Keratinocyte (primary cell): ENCODE measurements at places on chromosomes 2 and 18. TPM values are rescaled to one million over a fixed set of nuclear protein-coding genes. Genes with fewer than 3 reads are reported as not detected.

The C2orf66 gene
- polyA plus RNA-seq: 0.32 to 2.9 TPM (median 2.2 TPM) in 3 replicates

DNA sequence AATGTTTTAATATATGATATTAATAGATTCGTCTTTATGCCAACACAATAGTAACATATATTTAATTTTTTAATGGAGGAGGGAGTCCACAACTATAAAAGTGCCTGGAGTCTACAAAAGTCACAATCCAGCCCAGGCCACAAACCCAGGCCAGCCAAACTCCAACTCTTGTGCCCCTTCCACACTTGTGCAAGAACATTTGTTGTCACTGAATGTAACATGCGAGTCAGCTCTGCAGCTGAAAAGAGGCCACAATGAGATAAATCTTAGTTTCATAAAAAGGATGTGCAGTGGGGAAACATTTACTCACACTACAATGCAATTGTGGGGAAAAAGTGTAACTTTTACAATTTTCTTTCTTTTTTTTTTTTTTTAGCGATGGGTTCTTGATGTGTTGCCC is 110.8 kb downstream of the MCFD2 start:
- no peak overlapping the region for H3K27ac ChIP-seq
- H3K4me3 ChIP-seq: no peak overlapping the region
- no peaks in the 10 kb centered on the region for H3K27me3 ChIP-seq
- no peaks in the 10 kb centered on the region for H3K36me3 ChIP-seq
- DNase-seq: no peak

The CNGA3 gene
- 0.01 TPM in 2 of 3 replicates, not detected in the other for polyA plus RNA-seq

DNA sequence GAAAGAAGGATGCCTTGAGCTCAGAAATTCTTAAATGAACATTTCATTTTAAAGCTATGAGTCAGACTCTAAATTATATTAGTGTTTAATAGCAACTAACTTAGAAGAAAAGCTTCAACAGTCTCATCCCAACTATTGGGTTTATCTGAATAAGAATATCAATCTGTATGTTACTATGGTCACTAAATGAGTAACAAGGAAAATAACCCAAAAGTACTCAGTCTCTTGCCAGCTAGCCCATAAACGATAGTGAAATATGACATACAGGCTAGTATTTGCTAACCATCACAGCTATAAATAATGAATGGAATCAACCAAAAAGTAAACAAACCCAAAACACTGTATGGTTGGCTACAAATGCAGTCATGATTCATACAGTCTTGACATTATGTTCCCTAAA is 174.9 kb downstream of the RAB3GAP1 start:
- DNase-seq: no peak
- H3K4me1 ChIP-seq: no peaks in the 10 kb centered on the region
- no peaks in the 10 kb centered on the region for H3K36me3 ChIP-seq
- H3K4me3 ChIP-seq: no peak overlapping the region

DNA sequence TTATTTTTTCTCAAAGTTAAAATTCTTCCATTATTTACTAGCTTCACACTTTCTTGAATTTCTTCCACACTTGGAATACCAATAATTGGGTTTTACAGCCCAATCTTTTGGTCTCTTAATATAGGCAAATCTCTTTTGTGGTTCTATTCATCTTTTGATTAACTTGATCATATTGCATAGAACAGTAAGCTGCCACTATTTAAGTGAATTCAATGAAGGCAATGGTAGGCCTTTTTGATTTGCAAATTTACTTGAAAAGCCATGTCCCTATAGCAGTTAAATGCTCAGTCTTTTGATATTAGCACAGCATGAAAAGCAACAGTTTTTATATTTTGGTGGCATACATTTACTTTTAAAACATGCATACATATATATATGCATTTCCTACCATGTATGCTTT is 20.2 kb upstream of the DYNC1I2 start:
- no peak overlapping the region for H3K27ac ChIP-seq
- H3K27me3 ChIP-seq: no peaks in the 10 kb centered on the region
- no peaks in the 10 kb centered on the region for H3K4me1 ChIP-seq
- H3K36me3 ChIP-seq: no peaks in the 10 kb centered on the region
- DNase-seq: no peak

- H3K4me3 ChIP-seq: no peak overlapping the region
- H3K36me3 ChIP-seq: no peaks in the 10 kb centered on the region
- H3K27me3 ChIP-seq: no peaks in the 10 kb centered on the region
- H3K27ac ChIP-seq: no peak overlapping the region
- no peak for DNase-seq
Measured at GRCh38 chr2:97698530-97698929, 14.8 kb upstream of the ZAP70 start.

- H3K27me3 ChIP-seq: no peaks in the 10 kb centered on the region
- no peak overlapping the region for H3K4me3 ChIP-seq
- H3K27ac ChIP-seq: no peak overlapping the region
- DNase-seq: no peak
Measured at GRCh38 chr18:6444466-6445228, 29.9 kb upstream of the L3MBTL4 start.

GRCh38 chr2:126731353-126731752 is 75.4 kb downstream of the GYPC start:
- no peaks in the 10 kb centered on the region for H3K36me3 ChIP-seq
- no peaks in the 10 kb centered on the region for H3K27me3 ChIP-seq
- no peaks in the 10 kb centered on the region for H3K4me1 ChIP-seq
- no peak overlapping the region for H3K4me3 ChIP-seq

- peak overlapping the region; percentile 92 for H3K27ac ChIP-seq
- peaks cover 44% of the 10 kb centered on the region for H3K4me1 ChIP-seq
Measured at GRCh38 chr2:101111917-101112771, 39.0 kb downstream of the TBC1D8 start.

The RAB27B gene
- 1.3 to 4.2 TPM (median 4.0 TPM) in 3 replicates for polyA plus RNA-seq

- peaks cover 30% of the 10 kb centered on the region for H3K4me1 ChIP-seq
- H3K36me3 ChIP-seq: no peaks in the 10 kb centered on the region
- no peak for DNase-seq
- H3K27me3 ChIP-seq: no peaks in the 10 kb centered on the region
- H3K27ac ChIP-seq: no peak overlapping the region
Measured at GRCh38 chr2:64451051-64451450, 2.9 kb upstream of the LGALSL start.

GRCh38 chr2:100243631-100244030 is 78.7 kb downstream of the LONRF2 start:
- no peak overlapping the region for H3K27ac ChIP-seq
- DNase-seq: no peak
- H3K4me3 ChIP-seq: no peak overlapping the region
- H3K4me1 ChIP-seq: no peaks in the 10 kb centered on the region
- no peaks in the 10 kb centered on the region for H3K36me3 ChIP-seq
- no peaks in the 10 kb centered on the region for H3K27me3 ChIP-seq

GRCh38 chr2:234366891-234367290 is 130.0 kb downstream of the ARL4C start:
- H3K4me3 ChIP-seq: no peak overlapping the region
- no peak for DNase-seq
- H3K27me3 ChIP-seq: no peaks in the 10 kb centered on the region
- no peaks in the 10 kb centered on the region for H3K36me3 ChIP-seq
- H3K4me1 ChIP-seq: peaks cover 41% of the 10 kb centered on the region

- no peak overlapping the region for H3K4me3 ChIP-seq
- H3K27me3 ChIP-seq: no peaks in the 10 kb centered on the region
- H3K27ac ChIP-seq: no peak overlapping the region
- H3K4me1 ChIP-seq: peaks cover 13% of the 10 kb centered on the region
Measured at GRCh38 chr18:79983253-79983652, 5.1 kb downstream of the TXNL4A start.

DNA sequence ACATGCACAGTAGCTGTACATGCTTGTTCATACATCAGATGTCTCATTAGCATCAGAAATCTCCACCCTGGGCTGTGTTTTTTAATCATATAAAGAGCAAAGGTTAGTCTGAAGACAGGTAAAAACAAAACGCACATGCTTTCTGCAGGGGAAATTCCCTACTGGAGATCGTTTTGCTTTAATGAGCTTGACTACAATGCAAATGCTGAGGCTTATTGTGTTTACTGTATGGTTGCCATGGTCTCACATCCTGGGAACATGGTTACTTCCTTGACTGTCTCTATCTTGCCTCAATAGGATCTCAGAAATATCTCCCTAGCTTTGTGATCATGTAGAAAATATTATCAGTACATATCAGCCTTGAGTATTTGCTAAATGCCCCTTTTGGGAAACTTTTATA is 336.5 kb upstream of the TFPI start:
- no peak for DNase-seq
- no peaks in the 10 kb centered on the region for H3K36me3 ChIP-seq
- H3K27me3 ChIP-seq: no peaks in the 10 kb centered on the region
- no peak overlapping the region for H3K27ac ChIP-seq

The LYPD6B gene
- 17.0 to 30.8 TPM (median 24.7 TPM) in 3 replicates for polyA plus RNA-seq

DNA sequence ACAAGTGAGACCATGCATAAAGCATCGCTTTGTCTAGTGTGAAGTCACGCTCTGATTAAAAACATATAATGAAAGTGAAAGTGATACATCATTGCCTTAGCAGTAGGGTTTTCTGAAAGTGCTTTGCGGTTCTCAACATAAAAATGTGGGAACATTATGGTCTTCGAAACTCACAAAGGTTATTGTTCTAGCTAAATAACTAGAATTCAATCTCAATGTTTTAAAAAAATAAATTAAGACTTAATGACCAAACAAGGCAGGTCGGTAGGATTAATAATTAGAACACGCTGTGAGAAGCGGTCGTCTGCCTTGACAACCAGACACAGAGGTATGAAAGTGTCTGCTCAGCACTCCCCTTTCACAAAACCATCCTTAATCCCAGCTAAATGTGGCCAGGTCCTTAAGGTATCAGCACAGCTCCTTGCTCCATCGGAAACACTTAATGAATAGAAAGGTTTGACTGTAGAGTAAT is 42.2 kb downstream of the KLHL14 start:
- H3K4me3 ChIP-seq: peak overlapping the region; percentile 10
- H3K4me1 ChIP-seq: no peaks in the 10 kb centered on the region
- no peaks in the 10 kb centered on the region for H3K36me3 ChIP-seq

The STPG4 gene
- 0.26 TPM in 1 of 3 replicates, not detected in the others for polyA plus RNA-seq

The ALLC gene
- polyA plus RNA-seq: not detected in 3 replicates

GRCh38 chr2:240250985-240251847 is 110.8 kb upstream of the OTOS start:
- H3K36me3 ChIP-seq: no peaks in the 10 kb centered on the region
- H3K27ac ChIP-seq: no peak overlapping the region
- peaks cover 40% of the 10 kb centered on the region for H3K4me1 ChIP-seq
- no peaks in the 10 kb centered on the region for H3K27me3 ChIP-seq

The HOXD13 gene
- polyA plus RNA-seq: not detected in 3 replicates

- H3K36me3 ChIP-seq: no peaks in the 10 kb centered on the region
- no peak overlapping the region for H3K27ac ChIP-seq
- no peaks in the 10 kb centered on the region for H3K27me3 ChIP-seq
- no peaks in the 10 kb centered on the region for H3K4me1 ChIP-seq
Measured at GRCh38 chr2:126857502-126857901, 41.2 kb upstream of the TEX51 start.

The ARID5A gene
- 1.6 to 2.8 TPM (median 1.9 TPM) in 3 replicates for polyA plus RNA-seq

- H3K36me3 ChIP-seq: no peaks in the 10 kb centered on the region
- H3K27me3 ChIP-seq: peaks cover 11% of the 10 kb centered on the region
- DNase-seq: no peak
- H3K27ac ChIP-seq: no peak overlapping the region
- H3K4me1 ChIP-seq: no peaks in the 10 kb centered on the region
- no peak overlapping the region for H3K4me3 ChIP-seq
Measured at GRCh38 chr2:25053041-25053440, 11.2 kb downstream of the EFR3B start.

GRCh38 chr2:27690052-27690451 is 26.4 kb downstream of the SLC4A1AP start:
- H3K27ac ChIP-seq: no peak overlapping the region
- H3K4me1 ChIP-seq: peaks cover 30% of the 10 kb centered on the region
- H3K36me3 ChIP-seq: peaks cover 3% of the 10 kb centered on the region
- H3K4me3 ChIP-seq: no peak overlapping the region
- H3K27me3 ChIP-seq: no peaks in the 10 kb centered on the region
- no peak for DNase-seq

- H3K4me1 ChIP-seq: no peaks in the 10 kb centered on the region
- no peak overlapping the region for H3K27ac ChIP-seq
- DNase-seq: no peak
- H3K27me3 ChIP-seq: peaks cover 10% of the 10 kb centered on the region
Measured at GRCh38 chr2:47512581-47513083, 109.7 kb downstream of the MSH2 start.

GRCh38 chr2:70959271-70959761 is 19.1 kb upstream of the ANKRD53 start:
- H3K36me3 ChIP-seq: no peaks in the 10 kb centered on the region
- H3K4me1 ChIP-seq: peaks cover 4% of the 10 kb centered on the region
- no peak overlapping the region for H3K4me3 ChIP-seq
- H3K27me3 ChIP-seq: peaks cover 24% of the 10 kb centered on the region
- no peak overlapping the region for H3K27ac ChIP-seq
- no peak for DNase-seq

DNA sequence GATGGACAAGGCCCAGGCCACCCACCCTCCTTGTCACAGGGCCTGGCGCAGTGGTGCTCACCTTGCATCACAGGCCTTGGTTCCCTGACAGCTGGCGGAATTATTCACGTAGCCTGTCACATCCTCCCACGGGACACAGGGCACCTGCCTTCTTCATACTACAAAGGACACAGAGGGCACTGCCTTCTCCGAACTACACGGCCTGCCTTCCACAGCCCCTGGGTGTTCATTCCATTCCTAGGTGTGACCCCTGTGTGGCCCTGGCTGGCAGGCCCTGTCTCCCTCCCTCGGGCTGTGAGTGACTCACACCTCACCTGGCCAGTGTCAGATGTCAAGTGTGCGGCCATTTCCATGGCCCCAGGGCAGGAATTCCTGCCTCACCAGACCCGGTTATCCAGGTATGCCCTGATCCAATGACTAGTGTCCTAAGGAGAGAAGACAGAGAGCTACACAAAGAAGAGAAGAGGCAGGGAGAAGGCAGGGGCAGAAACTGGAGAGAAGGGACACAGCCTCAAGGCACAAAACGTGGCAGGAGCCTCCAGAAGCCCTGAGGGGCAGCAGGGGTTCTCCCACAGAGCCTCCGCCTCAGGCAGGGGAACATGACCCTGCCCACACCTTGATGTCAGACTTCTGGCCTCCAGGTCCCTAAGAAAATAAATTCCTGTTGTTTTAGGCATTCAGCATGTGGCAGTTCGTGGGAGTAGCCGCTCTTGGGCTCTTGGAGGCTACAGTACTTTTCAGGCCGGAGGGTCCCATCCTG is 43.4 kb downstream of the MBP start:
- no peak overlapping the region for H3K4me3 ChIP-seq
- peaks cover under 1% of the 10 kb centered on the region for H3K36me3 ChIP-seq
- H3K4me1 ChIP-seq: peaks cover 52% of the 10 kb centered on the region
- no peaks in the 10 kb centered on the region for H3K27me3 ChIP-seq
- H3K27ac ChIP-seq: peak overlapping the region; percentile 91
- DNase-seq: peak; percentile 88

GRCh38 chr2:12479065-12479601 is 237.6 kb upstream of the TRIB2 start:
- no peak overlapping the region for H3K4me3 ChIP-seq
- H3K27ac ChIP-seq: no peak overlapping the region
- no peaks in the 10 kb centered on the region for H3K27me3 ChIP-seq
- H3K36me3 ChIP-seq: no peaks in the 10 kb centered on the region

GRCh38 chr2:21916934-21917522 is 793.3 kb downstream of the TDRD15 start:
- no peaks in the 10 kb centered on the region for H3K27me3 ChIP-seq
- H3K36me3 ChIP-seq: no peaks in the 10 kb centered on the region
- no peak overlapping the region for H3K27ac ChIP-seq
- DNase-seq: no peak
